ENCODE measurements at places on chromosomes 4 and X.

DNA sequence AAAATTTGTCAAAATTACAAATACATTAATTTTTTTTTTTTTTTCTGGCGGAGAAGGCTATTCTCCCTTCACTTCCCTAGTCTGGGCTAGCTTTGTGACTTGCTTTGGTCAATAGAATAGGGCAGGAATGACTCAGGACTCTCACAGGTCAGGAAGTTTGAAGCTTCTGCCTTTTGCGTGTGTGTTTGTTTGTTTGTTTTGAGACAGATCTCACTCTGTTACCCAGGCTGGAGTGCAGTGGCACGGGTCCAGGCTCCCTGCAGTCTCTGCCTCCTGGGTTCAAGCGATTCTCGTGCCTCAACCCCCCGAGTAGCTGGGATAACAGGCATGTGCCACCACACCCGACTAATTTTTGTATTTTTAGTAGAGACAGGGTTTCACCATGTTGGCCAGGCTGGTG lies 55.9 kb upstream of the USP9X start:
- no peak for DNase-seq

- no peak for DNase-seq
These were observed 339.2 kb upstream of the GATB start for GRCh38 chr4:152099981-152100378.

DNA sequence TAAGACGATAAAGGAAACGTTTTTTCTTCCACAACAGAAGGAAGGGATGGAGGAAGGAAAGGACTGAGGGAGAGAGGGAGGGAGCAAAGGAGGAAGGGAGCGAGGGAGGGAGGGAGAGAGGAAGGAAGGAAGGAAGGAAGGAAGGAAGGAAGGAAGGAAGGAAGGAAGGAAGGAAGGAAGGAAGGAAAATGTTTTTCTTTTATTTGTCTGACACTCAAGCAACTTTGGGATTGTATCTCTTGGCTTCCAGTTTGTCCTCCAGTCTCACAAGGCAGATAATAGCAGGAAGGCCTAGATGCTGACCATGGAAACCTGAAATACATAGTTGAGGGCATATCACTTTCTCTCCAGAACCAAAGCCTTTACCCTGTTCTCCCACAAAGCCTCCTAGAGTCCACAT lies 226.7 kb downstream of the ZNF674 start:
- no peak for DNase-seq

GRCh38 chrX:136147315-136147901 lies at the start of gene FHL1:
FHL1 (plus strand) TSS chrX:136147533.
- DNase-seq, result peak; percentile 1

DNA sequence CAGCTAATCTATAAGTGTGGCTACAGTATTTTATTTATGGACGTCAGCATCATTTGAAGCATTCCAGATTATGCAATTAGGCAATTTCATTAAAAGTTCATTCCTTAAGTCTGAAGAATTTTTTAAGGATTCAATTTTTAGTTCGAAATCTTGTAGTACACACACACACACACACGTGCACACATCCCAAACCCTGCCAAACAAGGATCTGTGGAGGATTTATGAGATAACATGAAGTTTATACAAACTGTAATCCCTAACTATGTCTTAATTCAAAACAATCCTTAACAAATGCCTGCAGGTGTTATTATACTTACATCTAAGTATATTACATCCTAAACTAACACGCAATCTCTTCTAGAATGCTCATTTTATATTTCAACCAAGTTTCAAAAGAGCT lies 105.8 kb downstream of the ELOVL6 start:
- DNase-seq, result no peak

DNA sequence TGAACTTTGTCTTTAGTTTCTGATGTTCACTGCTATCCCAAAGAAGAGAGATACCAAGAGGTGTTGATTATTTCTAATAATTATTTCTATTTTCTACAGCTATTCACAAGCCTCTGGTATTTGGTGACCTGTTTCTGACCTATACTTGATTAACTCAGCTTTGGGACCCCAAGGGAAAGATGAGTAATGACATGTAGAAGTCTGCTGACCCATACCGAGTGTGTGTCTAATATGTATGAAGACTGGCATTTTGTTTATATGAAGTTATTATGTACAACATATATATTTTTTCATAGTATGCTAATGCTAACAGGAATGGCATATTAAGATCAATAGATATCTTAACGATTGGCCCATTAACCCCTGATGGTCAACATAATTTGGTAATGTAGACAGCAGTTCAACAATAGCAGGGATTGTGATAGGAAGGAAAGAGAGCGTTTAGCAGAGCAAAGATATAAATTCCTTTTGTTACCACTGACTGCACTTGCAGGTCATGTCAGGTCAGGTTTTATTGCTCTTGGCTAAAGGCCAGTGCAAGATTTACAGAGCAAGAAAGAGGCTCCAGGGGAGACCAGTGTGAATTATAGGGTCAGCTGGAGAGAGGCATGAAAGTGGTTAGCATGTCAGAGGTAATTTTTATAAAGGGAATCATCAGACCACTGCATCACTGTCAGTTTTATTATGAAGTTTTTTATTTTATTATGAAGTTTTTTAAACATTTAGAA lies 94.7 kb upstream of the DIPK2B start:
- DNase-seq, result no peak

DNA sequence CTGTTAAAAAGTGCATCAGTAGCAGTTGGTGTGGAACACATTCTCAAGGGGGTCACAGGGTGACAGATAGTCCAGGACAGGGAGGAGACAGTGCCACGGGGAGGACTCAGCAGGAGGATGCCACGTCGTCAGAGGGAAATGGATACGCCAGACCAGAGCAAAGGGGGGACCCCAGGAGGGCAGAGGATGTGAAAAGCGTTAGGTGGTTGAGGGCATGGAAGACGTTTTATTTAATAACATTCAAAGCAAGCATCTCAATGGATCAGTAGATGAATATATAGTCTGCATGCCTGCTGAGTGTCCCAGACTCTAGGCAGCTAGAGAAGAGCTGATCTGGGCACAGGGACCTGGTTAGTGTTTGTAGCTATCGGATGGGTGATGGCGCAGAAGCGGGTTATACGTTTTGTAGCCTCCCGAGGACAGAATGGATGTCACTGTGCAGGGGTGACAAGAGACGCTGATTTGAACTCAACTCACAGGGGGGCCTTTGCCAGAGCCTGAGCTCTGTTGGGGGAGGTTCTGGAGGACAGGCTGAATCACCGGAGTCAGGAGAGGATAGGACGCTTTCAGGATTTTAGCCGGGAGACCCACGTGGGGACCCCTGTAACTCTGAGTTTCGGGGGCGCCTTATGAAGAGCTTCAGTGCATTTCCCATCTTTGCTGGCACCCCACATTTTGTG lies 81.3 kb downstream of the STOX2 start:
- no peak for DNase-seq

DNA sequence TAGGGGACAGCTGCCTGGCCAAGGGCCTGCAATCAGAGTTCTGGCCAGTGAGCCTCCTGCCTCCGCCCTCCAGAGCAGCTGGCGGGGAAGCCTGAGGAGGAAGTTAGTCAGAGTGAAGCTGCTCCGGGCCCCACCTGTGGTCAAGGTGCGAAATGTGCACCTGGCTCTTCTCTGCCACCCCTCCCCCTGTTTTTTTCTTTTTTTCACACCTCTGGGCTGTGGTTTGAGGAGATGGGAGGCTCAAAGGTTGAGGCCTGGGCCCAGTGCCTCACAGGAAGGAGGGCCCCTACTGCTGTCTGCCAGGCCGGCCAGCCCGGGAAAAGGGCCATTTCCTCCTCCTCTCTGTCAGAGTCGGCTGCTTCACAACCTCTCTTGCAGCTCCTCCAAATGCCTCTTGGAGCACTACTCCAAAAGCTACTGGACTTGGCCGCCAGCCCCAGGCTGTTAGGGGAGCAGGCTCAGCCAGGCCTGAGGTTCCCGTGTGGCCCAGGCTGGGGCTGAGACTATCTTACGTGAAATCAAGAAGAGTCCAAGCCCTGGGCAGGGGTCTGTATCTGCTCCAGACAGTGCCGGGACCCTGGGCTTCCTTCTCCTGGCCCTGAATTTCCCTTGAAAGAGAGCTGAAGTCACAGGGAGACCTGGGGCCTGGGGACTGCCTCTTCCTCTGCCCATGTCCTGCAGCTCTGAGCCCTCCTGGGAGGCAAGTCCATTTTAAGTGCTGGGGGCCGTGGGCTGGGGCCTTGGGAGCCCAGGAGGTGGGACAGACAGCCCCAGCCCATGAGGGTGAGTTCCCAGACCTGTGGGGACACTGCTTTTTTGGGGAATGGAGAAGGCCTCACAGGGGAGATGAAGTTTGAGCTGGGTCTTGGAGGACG lies 4.5 kb upstream of the CXCR3 start:
- DNase-seq, result peak; percentile 3

GRCh38 chr4:77593101-77593500 lies 12.5 kb upstream of the CXCL13 start:
- DNase-seq, result no peak

- no peak for DNase-seq
These were observed 323.3 kb downstream of the DCTD start for GRCh38 chr4:182593864-182594263.

DNA sequence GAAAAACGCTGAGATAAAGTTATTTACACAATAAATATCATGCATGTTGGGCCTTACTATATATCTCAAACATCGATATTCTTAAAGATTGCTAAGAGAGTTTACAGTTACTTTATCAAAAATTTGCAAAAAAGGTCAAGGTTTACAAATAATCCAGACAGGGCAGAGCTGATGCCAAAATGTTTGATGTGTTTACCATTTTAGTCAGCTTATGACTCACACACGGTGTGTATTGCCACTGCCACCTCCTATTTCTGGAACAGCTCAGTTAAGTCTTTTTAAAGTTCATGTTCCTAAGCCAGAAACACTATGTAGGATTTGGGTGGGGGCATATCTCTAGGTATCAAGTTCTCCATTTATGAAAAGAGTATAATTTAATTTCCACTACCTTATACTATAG lies 580.6 kb downstream of the INPP4B start:
- DNase-seq, result no peak

- no peak for DNase-seq
These were observed 7.3 kb upstream of the KLHL8 start for GRCh38 chr4:87227751-87228151.

- no peak for DNase-seq
These were observed 43.9 kb downstream of the CC2D2A start for GRCh38 chr4:15513545-15513944.

DNA sequence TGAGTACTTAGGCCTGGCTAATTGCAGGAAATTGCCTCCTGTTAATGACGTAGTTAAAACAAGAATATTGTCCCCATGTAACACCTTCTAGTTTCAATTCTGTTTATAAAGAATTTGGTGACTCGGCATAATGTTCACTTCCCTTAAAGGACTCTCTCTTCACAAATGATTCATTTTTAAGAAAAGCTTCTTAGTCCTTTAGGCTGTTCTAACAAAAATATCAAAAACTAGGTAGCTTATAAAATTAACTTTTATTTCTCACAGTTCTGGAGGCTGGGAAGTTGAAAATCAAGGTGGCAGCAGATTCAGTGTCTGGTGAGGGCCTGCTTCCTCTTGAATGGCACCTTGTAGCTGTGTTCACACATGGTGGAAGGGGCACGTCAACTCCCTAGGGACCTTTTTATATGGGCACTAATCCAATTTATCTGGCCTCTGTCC lies 23.8 kb downstream of the COL25A1 start:
- no peak for DNase-seq

DNA sequence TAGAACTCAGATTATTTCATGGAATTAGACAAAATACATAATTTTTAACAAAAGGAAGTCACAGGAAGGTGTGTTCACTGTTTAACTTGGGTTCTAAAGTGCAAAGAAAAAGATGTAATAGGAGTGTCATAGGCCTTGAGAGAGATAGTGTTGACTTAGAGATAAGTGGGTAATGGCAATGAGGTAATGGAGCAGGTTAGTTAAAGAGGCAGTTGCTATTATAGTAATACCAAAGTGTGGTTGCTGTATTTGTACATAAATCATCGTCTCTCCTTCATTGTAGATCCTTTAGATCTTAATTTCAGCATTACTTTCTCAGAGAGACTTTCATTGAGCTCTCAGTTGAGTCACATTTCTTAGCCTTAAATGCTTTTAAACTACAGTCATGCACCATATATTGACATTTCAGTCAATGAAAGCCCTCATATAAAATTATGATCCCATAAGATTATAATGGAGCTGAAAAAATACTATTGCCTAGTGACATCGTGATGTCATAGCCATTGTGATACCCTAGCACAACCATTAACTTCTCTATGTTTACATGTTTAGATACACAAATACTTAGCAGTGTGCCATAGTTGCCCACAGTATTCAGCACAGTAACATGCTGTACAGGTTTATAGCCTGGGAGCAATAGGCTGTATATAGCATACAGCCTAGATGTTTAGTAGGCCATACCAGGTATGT lies 245.4 kb downstream of the ADGRL3 start:
- DNase-seq, result no peak

GRCh38 chr4:13368217-13368616 lies 115.9 kb downstream of the RAB28 start:
- no peak for DNase-seq

DNA sequence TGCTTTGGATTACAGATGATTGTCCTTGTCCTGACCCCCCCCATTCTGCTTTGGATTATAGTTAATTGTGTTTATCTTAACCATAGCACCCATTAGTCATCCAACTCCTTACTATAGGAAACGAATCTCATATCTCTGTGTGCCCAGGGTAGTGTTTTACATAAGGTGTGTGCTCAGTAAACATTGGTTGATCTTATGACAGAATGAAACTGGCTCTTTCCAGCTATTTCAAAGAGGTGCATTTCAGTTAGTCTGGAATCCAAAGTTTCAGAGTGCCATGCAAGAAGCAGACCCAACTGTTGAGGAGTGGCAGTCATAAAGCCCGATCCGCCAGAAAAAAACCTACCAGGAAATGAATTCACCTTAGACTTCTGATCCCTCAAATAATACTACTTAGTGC lies 14.7 kb downstream of the TRIM2 start:
- DNase-seq, result no peak

DNA sequence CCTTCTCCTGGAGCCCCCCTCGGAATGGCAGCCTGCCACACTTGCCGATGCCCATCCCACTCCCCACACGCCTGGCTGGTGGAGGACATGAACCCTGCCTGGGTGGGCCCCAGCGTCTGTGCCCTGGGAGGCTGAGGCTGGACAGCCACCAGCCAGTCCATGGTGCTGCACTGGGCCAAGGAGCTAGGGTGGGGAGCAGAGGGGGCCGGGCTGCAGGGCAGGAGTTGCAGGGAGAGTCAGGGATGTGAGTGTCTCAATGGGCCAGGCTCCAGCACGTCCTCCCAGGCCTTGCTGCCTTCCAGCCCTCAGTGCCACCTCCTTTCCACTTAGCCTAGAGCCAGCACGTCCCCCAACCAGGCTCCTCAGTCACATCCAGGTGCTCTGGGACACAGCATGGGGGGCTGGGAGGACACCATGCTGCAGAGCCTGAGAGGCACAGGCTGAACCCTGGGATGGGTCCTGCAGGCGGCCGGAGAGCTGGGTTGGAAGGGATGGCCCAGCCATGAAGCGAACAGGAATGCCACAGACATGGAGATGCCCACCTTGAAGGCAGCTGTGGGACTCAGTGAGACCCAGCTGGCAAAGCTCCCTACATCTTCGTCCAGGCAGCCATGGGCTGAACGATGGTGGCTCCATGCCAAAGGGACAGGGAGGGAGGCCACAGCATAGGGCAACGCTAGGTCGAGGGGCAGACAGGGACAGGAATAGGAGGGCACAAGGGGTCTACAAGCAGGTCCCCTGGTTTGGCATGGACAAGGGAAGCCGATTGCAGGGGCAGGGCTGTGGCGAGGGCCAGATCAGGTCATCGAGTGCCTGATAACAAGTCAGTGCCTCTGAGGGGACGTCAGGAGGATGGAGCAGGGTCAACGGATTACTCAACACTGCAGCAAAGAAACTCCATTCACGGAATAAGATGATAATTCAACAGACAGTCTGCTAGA lies 30.1 kb upstream of the MXD4 start:
- no peak for DNase-seq
